Cerebellum (tissue), 4 donors: ENCODE measurements at places on chromosomes 12 and 14. TPM values are rescaled to one million over a fixed set of nuclear protein-coding genes. Genes with fewer than 3 reads are reported as not detected.

DNA sequence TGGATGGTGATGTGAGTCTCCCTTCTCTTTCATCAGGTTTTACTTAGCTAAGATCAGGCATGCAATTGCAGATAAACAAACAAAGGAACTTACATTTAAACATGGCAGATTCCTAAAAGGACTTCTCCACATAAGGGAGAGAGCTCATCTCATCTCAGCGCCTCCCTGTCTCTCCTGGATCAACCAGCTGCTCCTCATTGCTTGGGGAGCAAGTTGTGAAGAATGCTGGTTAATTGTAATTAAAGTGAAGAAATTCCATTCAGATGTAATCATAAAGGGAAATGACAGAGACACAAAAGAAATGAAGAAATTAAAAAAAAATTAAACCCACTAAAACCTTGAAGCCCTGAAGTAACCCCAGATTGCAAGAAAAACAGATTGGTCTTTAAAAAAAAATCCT is 104.4 kb upstream of the DIO2 start:
- DNase-seq, result no peak

GRCh38 chr12:109197327-109197726 is 80.9 kb downstream of the ACACB start:
- no peak for DNase-seq

The CTDSP2 gene
- 38.6 TPM for total RNA-seq

GRCh38 chr14:89644641-89645040 is 227.6 kb upstream of the FOXN3 start:
- no peak for DNase-seq

The KLHDC1 gene
- total RNA-seq, result 9.9 TPM

DNA sequence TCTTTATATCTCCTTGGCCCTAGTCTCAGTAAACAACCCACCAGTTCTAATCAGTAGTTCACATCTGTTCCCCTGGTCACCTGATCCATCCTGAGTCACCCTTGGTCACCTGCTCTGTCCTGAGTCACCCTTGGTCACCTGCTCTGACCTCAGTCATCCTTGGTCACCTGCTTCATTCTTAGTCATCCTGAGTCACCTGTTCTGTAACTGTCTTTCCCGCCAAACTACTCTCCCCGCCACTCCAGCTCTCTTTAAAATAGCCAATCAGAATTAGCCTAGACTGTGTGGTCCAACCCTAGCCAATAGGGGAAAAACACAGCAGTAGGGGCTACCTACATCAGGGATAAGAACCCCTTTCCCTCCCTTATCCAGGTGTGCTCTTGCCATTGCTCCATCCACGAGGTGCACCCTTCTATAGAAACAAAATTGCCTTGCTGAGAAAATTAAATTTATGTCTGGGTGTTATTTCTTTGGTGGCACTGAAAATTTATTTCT is 245.4 kb upstream of the DIO3 start:
- no peak for DNase-seq

The TMEM229B gene
- 16.0 TPM for total RNA-seq

The LHX5 gene
- 10.2 TPM for total RNA-seq

DNA sequence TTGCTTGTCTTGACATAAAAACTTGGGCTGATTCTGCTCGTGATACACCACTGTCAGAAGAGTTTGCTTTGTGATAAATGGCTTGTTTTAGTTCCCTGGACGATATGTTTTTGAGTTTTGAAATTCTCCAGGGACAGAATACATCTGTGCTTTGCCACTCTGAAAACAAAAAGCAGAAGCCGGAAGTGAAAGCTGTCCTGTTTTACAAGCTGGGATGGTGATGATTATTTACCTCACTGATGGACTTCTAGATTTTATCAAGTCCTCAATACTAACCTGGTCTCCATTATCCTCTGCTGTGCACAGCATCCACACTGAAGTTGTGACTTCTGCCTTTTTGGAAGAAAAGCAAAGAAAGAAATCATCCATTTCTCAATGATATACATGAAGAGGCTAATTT is 251.6 kb downstream of the TRHDE start:
- no peak for DNase-seq

- DNase-seq, result no peak
Observed at GRCh38 chr12:107759410-107759809, 1.5 kb downstream of the PRDM4 start.

The CRIP2 gene
- total RNA-seq, result 49.7 TPM

DNA sequence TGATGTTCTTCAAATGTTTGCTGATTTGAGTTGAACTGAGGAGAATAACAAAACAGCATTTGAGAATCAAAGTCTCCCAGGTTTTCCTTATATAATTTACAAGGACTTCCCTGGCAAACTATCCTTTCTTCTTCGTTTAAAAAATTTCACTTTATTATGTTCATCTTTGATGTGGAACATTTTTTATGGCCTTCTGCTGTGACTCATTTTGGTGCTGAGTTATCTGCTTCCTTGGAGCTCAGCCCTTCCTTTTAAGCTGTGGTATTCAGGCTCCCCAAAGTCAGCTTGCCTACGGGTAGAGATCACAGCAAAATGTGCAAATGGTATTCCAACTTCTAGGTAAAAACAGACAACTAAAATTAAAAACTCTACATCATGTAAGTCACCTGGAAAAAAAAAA is 1.4 kb upstream of the ANO4 start:
- DNase-seq, result no peak

GRCh38 chr12:95877622-95878021 is 18.9 kb downstream of the SNRPF start:
- DNase-seq, result no peak

- DNase-seq, result no peak
Observed at GRCh38 chr12:7058163-7058845, 2.2 kb upstream of the C1S start.

DNA sequence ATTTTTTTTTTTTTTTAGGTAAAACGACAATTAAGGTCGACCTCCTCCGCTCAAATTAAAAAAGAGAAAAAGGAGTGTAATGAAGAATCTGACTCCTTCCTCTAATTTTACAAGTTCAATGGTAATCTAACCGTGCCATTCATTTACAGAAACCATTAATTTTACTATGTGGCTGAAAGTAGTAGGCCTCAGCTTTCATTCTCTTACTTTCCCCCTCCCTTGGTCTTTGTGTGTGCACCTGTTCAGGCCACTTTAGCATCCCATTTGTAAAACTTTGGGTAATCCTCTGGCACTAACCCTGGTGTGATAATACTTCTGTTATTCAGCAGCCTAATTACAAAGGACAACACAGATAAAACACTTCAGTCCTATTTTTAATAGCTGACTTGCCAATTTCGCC is 128.1 kb downstream of the ASCL1 start:
- no peak for DNase-seq

The RNASE4 gene
- total RNA-seq, result 2.6 TPM

The ACSM4 gene
- total RNA-seq, result not detected

DNA sequence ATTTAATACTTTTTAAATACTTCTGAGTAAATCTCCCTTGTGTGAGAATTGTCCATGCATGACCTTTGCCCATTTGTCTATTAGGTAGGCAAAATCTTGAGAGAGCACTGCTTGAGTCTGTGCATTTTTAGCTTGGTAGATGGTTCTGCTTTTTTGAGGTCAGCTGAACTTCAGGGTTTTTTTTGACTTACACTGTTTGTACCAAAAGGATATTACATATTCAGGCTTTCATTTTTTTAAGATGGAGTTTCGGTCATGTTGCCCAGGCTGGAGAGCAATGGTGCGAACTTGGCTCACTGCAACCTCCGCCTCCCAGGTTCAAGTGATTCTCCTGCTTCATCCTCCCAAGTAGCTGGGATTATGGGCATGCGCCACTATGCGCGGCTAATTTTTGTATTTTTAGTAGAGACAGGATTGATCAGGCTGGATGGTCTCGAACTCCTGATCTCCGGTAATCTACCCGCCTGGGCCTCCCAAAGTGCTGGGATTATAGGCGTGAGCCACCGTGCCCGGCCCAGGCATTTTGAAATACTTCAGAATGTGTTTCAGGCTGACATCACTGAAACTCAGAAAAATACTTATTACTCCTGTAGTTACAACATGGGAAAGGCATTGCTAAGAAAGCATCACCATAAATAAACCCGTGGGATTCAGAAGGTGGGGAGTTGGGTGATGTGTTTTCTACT is 11.1 kb downstream of the RASSF3 start:
- no peak for DNase-seq
